Activated CD4-positive, alpha-beta memory T cell treated with anti-CD3 and anti-CD28 coated beads for 36 hours (primary cell): ENCODE measurements at places on chromosomes 3 and 15.

DNA sequence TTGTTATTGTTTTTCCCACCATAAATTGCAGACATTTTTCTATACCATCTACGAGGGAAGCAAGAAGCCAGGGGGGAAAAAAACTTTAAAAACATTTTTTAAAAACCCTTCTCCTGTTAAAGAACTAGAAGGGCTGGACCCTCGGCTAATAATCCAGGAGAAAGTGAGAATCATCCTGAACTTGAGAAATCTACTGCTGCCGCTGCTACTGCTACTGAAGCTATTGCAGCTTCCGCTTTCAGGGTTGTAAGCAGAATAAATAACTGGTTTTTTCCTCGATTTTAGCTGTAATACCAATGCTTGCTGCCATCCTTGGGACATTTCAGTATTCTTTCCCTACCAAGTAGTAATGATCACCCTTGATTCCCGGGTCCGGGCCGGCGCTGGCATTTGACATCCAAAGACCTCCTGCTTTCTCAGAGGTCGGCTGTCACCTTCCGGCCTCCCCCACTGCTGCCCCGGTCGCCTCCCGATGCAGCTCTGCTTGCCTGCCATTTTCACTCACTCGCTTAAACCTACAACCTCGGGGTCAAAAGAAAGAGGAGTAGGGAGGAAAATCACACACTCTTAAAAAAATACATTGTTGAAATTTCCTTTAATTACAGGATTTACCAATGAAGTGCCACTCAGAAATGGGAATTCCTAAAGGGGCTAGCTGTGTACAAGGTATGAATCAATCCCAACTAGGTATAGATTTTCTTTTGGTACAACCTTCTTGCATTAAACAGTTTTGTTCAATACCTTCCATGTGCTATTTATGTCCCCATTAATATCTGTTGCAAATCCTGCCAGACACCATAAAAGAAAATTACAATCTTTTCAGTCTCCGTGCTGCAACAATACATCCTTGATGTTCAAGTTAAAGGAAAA, 674 bp upstream of the MECOM start:
- DNase-seq, result no peak

DNA sequence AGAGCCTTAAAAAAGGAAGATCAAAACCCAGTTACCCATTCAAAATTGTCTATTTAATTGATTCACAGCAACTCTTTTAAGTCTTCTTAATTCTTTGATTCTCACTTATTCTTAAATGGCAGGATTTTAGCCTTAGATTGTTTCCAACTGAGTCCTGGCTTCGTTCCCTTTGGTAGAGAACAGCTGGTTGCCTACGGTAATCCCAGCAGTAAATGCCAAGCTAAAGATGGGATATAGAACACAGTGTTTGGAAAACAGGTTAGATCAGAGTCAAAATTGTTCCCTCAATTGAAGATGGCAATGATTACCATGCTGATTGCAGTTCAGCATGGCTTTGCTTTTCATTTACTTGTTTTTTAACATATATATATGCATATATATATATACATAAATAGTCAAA, 300.9 kb downstream of the PYDC2 start:
- DNase-seq, result no peak

DNA sequence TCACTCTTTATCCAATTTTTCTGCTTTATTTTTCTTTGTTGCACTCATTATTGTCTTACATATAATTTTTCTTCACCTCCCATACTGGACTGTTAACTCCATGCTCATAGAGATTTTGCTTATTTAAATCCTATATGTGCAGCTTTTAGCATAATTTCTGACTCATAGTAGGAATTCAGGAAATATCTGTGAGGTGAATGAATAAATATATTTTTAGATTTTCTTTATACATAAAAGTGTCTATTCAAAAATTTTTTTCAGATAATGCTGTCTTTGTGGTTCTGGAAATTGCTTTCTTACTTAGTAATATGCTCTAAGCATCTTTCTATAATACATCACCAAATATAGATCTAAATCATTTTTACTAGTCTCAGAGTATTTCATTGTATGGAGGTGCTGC, 191.8 kb upstream of the SUCLG2 start:
- no peak for DNase-seq

- DNase-seq, result no peak
Observed at GRCh38 chr3:24377218-24377993, 117.2 kb downstream of the THRB start.

DNA sequence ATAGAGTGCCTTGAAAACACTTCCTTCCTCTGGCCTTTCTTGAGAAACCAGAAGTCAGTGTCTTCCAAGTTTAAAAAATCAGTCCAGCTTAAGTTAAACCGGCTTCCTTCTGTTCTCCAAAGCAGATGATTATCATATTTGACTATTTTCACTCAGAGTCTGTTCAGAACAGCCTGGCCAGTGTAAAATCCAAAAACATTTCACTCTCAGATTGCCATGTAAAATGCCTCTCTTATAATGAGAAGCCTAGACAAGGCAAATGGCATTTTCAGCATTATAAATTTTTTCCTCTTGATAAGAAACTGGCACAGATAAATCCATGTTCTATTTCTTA, 193.5 kb downstream of the TNIK start:
- no peak for DNase-seq

GRCh38 chr15:82111918-82112317, 66.1 kb upstream of the MEX3B start:
- no peak for DNase-seq

DNA sequence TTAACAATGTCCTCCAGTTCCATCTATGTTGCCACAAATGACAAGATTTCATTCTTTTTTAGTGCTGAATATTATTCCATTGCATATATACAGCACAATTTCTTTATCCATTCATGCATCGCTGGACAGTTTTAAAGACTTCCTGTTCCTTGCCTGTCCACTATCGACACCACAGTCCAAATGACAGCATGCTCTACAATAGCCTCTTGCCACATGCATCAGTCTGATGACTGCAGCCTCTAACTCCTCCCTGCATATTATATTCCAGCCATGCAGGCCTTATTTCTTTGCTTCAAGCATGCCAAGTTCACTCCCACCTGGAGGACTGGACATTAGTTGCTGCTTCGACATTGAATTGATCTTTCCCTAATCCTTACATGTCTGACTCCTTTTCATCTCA, 306.2 kb downstream of the FOXP1 start:
- DNase-seq, result no peak

GRCh38 chr15:75182187-75183131, 19.2 kb upstream of the C15orf39 start:
- DNase-seq, result no peak

GRCh38 chr3:5616873-5617272, 429.4 kb downstream of the EDEM1 start:
- no peak for DNase-seq

DNA sequence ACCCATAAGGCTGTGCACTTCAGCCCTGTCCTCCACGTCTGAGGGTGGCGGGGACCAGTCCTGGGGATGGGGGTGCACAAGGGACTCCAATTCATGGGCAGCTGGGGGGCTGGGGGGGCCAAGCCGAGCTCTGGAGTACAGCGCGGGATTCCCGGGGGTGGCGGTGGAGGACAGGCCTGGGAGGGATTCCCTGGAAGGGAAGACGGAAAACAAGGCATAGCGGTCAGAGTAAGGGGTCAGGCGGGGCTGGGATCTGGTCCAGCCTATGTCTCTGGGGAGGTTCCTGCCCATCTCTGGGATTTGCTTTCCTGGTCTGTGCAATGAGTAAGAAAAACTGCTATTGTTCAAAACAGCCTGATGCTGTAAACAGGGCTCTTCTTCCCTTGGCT, 8.1 kb upstream of the IGDCC3 start:
- DNase-seq, result no peak
